ENCODE measurements at places on chromosomes 2 and 18.
A peak's percentile ranks its signal among the peaks of the same experiment; 100 is the strongest.

GRCh38 chr2:70442301-70443077 is 111.1 kb downstream of the TGFA start:
- no peak for DNase-seq

- no peak for DNase-seq
Observed at GRCh38 chr18:25174324-25174723, 177.6 kb downstream of the ZNF521 start.

- peak; percentile 5 for DNase-seq
Observed at GRCh38 chr18:21391074-21391673, 149.1 kb downstream of the GREB1L start.

DNA sequence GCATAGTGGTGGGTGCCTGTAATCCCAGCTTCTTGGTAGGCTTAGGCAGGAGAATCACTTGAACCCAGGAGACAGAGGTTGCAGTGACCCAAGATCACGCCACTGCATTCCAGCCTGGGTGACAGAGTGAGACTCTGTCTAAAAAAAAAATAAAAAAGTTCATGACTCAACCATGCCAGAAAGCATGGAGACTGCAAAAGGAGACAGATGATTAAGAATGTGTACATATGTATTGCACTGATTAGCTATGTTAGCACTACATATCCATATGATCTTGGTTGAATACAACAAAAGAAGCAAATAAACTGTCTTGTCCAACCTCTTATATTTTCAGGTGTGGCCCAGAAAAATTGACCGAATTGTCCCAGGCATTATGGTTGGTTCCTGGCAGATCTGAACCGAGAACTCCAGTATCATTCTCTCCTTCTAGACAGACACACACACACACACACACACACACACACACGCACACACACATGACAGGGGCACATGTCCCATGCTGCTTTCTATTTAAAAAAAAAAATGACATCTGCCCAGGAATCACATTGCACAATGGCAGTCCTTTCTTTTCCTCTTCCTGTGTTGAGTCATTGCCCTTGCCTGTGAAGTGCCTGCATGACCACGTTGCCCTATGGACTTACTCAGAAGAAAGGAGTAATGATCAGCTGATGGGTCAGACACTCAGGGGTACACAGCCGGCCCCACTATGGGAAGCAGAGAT is 65.6 kb downstream of the MYCN start:
- no peak for DNase-seq

DNA sequence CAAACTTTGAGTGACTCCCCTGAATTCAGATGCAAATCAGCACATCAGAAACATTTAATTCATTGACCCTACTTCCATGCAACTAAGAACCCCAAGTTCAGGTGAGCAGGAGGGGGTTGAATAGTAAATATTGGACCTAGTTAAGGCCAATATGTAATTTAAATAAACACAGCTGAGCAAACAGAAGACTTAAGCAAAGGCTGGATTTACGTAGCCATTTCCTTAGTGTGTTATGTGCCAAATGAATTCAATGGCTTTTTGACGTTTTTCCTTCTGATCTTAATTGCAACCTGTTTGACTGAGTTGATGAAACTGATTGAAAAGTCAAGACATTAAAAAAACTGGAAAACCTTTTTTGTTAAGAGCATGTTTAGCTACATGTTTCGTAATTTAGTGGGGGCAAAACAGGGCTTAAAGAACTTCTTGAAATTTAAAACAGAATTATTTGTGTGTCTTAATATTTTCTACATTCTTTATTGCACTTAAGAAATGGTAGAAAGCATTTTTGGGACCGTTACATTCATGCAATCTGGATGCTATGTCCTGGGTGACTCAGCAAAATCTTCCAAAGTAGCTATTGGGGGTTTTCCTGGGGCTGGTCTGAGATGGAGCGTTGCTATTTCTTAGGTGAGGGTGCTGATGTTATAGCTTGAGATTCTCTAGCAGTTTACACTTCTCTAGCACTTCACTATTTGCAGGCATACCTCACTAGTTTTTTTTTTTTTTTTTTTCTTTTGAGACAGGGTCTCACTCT is 25.5 kb upstream of the KCNE4 start:
- no peak for DNase-seq

GRCh38 chr2:25756536-25756935 is 83.2 kb upstream of the DTNB start:
- no peak for DNase-seq

DNA sequence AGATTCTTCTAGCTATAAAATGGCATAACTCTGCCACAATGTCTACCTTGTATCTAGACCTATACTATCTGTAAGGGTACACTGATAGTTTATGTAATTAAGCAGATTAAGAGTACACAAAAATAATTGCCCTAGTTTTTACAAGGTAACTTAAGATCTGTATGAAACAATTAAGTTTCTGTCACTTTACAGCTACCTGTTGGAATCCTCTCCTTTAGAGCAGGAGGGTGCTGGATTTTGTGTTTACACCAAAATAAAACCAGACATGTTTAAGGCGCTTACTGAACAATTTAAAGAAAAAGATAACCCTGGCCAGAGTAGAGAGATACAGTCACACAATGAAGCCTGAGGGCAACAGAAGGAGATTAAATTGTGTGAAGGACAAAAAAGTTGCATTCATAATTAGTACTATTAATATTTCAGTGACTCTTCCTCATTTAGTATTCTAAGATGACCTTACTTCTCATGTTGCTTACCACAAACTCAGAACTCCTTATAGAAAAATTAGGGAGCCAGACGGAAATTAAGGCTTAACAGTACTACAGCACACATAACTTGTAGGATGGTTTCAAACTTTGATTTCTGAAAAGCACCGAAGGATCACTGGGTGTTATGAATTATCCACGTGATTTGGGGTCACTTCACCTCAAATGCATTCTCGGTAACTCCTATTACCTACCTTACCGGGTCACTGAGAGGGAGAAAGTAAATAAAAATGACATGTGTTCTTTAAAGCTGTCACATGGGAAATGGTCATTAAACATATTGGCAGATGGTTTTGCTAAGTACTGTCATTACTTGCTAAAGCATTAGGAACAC is 1.0 kb downstream of the DARS1 start:
- DNase-seq = no peak

DNA sequence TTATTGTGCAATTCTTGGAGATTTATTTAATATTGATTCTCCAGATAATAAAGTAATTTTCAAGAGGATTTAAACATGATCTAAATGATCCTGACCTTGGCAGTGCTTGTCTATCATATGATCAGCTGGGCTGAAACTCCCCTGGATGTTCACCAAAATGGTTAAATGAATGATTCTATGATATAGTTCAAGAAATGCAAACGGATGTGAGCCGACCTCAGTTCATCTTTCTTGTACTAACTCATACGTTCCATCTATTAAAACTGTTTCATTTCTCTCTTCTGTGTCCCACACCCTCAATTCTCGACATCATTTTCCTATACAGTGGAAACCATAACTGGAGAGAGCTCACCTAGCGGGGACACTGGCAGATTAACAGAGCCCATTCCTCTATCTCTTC is 281.7 kb upstream of the CCDC68 start:
- no peak for DNase-seq

DNA sequence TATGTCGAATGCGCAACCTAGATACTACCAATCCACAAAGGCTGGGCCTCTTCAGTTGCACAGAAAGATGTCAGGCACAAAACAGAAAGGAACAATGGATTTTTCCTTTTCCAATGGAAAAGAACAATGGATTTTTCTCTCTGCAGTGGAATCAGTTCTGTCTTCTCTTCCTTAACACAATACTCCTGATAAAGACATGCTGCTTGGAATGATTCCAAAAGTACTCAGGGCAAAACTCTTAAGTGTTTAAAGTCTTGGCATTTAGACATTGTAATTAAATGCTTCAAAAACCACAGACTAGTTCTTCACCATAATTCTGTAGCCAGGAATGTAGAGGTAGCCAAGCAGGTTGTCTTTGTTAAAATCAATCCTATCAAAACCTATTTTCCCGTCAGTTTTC is 46.7 kb upstream of the FLACC1 start:
- DNase-seq = no peak

DNA sequence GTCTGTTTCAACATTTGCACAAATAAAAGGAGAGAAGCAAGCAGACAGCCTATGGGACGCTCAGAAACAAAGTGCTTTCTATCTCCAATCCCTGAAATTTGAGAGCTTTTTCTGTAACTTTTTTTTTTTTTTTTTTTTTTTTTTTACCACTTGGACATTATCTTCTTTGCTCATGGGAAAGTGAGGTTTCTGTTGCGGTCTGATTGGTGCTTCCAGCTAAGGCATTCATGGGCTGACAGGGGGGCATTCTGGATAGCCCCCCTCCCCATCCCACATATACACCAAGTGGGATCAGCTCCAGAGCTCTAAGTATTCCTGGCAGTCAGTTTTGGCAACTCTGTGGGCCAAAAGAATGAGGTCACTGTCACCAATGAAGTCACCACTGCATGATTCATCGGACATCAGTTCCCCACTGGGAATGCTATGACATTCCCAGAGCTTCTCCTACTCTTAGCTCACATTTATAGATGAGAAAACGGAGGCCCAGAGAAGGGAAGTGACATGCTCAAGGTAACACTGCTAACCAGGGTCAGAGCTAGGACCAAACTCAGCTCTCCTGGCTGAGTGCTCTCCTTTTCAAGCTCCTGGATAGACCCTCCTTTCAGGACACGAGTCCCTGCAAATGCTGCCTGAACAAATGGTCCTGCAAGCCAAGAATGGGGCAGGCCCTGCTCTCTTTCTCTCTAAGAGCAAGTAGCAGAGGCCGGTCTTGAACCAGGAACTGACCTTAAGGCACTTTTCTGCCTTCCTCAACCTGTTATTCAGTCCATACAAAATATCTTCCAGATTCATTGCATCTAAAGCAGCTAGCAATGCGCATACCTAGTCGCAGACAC is 61.3 kb downstream of the TMEM247 start:
- DNase-seq = no peak

DNA sequence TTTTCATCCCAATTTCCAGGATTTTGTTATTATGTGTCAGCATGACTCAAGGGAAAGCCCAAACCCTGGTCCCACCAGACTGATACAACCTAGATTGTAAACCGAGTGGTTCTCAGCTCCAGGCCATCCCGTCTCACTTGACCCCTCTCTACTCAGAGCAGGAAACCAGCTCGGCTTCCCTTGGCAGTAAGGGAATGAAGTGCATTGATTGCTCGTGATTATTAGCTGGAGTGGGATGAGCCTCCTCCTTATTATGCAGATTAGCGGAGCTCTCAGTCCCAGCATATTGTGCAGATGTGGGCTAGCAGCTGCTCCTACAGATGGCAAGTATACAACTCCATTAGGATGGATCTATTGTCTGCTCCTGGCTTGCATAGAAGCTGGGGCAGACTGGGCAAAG is 167.6 kb downstream of the LNPK start:
- DNase-seq = no peak

- no peak for DNase-seq
Observed at GRCh38 chr2:174153757-174154680, 94.3 kb downstream of the OLA1 start.

- DNase-seq = peak; percentile 23
Observed at GRCh38 chr2:219461047-219461514, 26.4 kb downstream of the SPEG start.

GRCh38 chr18:75143851-75144250 is 65.1 kb downstream of the PTGR3 start:
- no peak for DNase-seq

GRCh38 chr2:25050128-25050527 is 8.3 kb downstream of the EFR3B start:
- DNase-seq = no peak

- DNase-seq = peak; percentile 64
Observed at GRCh38 chr2:185738679-185739472, at the start of gene FSIP2. Gene FSIP2, plus strand, starts transcription at chr2:185738804. Its CDS starts 91 bp downstream, at chr2:185738895.

GRCh38 chr2:20868377-20868776 is 45.5 kb upstream of the LDAH start:
- DNase-seq = peak; percentile 84

DNA sequence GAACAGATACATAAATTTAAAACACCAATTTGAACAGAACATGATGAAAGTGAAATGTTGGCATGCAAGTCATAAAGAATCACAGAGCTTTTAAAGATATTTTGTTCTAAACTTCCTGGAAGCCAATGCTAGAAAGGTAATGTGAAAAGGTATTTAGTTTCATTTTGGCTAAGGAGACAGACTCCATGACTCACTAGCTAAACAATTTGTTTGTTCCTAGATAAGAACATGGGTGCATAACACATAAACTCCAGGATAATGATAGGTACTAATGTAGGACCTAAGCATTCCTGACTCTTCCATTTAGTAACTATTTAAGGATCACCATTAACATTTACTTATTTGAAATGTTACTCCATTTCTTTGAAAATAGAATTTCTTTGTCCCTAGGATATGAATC is 292.5 kb upstream of the CNTNAP5 start:
- DNase-seq = no peak

GRCh38 chr2:54813584-54813983 is 90.1 kb downstream of the EML6 start:
- no peak for DNase-seq

DNA sequence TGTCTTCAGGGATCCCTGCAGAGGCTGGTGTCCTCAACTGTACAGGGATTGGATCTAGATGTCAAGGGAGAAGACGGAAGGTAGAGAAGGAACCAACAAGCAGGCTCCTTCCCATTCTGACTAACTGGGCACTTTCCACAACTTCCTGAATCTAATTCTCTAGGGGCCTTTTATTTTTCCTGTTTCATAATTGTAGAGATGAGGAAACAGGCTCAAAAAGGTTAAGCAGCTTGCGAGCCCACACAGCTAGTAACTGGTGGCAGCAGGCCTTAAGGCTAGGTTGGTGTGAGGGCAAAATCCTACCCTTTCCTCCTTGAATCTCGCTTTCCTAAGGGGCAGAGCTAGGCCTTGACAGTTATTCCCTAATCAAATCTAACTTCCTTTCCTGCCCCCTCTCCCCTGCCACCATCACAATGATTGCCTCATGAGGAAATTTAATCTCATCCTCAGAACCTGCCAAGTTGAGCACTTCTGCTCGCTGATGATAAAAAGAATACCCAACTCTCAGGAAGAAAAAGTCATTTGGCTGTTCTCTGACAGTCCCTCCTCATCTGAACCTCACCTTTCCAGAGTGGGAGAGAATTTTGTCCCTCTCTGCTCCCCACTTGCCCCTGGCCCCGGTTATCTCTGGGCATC is 35.7 kb upstream of the POLE4 start:
- DNase-seq = no peak

DNA sequence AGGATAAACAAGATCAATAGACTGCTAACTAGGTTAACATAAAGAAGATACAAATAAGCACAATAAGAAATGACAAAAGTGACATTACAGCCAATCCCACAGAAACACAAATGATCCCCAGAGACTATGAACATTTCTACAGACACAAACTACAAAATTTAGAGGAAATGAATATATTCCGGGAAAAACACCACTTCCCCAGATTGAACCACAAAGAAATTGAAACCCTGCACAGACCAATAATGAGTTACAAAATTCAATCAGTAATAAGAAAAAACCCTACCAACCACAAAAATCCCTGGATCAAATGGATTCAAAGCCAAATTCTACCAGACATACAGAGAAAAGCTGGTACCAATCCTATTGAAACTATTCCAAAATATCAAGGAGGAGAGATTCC is 232.4 kb upstream of the RBMS1 start:
- DNase-seq = no peak

GRCh38 chr2:20052229-20052851 is 912 bp upstream of the LAPTM4A start:
- no peak for DNase-seq

GRCh38 chr2:106120432-106120831 is 73.7 kb downstream of the UXS1 start:
- DNase-seq = no peak

All from activated CD4-positive, alpha-beta T cell treated with anti-CD3 and anti-CD28 coated beads, Interleukin-2, amount 50 U/mL, for 16 hours (primary cell).